Myometrial cell (primary cell): ENCODE measurements at places on chromosomes 1 and 21. TPM values are rescaled to one million over a fixed set of nuclear protein-coding genes. Genes with fewer than 3 reads are reported as not detected.

Gene TMPRSS15
- total RNA-seq: not detected in 2 replicates

Gene DDAH1
- total RNA-seq: 49.6 and 53.7 TPM in 2 replicates

Gene ARV1
- total RNA-seq: 22.5 and 33.1 TPM in 2 replicates

Gene ANGPTL3
- not detected in 2 replicates for total RNA-seq

Gene OR6K3
- total RNA-seq: not detected in 2 replicates
